Activated CD4-positive, alpha-beta T cell treated with anti-CD3 and anti-CD28 coated beads for 48 hours (primary cell): ENCODE measurements at places on chromosomes 12 and 14.

GRCh38 chr12:53599579-53599978 is 26.6 kb downstream of the ATF7 start:
- DNase-seq = no peak

DNA sequence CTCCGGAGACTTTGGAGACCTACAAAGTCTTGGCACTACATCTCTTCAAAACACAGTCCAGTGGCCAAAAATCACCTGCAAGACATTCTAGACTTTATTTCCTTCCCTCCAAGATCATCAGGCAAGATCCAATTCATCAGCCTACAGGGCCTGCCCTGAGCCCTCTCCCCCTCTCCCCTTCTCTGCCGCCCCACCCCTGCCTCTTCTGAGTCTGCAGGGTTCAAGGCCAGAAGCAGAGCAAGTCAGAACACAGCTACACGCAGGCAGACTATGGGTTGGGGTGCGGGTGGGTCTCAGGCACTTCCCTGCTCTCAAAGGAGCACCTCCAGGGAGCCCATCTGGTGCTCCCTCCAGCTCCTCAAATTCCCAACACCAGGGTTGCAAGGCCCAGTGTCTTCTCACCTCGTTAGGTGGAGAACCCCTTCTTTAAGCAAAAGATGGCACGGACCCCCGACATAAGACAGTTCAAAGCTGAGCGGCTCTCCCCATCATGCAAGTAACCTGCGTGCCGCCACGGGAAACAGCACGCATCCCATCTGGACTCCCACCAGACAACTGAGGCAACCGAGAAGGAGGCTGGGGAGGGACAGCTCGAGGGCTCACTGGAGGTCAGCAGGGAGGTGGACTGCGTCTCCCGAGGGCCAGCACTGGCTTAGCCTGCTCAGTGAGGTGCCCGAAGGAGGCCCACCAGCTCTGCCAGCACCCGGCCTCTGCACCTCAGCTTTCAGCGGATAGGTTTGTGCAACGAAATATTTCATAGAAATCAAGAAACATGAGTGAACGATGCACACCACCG is 5.6 kb upstream of the INF2 start:
- DNase-seq = no peak

GRCh38 chr12:78036874-78037273 is 206.2 kb downstream of the NAV3 start:
- DNase-seq = no peak

DNA sequence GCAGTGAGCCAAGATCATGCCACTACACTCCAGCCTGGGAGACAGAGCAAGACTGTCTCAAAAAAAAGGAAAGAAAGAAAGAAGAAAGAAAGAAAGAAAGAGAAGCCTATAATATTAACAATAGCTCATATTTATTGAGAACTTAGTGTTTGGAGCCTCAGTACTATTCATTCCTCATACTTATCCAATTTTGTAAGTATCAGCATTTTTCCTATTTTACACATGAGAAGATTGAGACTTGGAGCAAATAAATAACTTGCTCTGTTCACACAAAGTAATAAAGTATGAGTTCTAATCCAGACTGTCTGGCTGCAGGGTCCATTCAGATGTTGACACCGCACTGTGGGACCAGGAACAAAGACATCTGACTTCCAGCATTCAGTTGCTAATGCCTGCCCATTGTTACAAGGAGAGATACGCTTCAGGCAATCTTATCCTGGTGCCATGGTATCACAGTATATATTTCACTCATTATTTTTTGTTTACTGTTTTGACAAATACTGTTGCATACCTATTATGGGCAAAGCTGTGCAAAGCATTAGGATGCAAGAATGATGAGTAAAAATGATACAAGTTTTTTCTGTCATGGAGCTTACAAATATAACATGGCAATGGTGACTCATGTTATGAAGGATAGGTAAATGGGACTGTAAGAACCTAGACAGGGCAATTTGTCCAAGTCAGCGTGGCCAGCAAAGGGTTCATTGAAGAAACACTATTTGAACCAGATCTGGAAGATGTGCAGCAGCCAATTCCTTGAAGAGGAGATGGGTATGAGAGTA is 21.4 kb upstream of the TMTC2 start:
- DNase-seq = no peak

- no peak for DNase-seq
Measured at GRCh38 chr12:95481072-95481471, 7.1 kb downstream of the METAP2 start.
